ENCODE measurements at places on chromosomes 13 and 19. TPM values are rescaled to one million over a fixed set of nuclear protein-coding genes. Genes with fewer than 3 reads are reported as not detected.

DNA sequence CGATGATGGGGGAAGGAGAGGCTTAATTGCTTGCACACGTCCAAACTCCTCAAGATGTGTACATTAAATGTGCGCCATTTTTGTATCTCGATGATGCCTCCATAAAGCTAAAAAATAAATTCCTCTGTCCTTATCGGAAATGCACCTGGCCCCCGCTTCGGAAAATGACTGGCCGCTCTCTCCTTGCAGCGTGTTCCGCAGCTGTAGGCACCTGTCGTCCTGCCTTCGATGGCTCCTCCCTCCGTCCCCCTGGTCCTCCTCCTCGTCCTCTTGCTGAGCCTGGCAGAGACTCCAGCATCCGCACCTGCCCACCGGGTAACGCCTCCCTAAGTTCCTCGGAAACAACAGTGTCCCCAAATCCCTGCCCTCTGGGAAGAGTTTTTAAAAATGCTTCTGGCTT is 1.1 kb downstream of the GALP start:
- DNase-seq = no peak

DNA sequence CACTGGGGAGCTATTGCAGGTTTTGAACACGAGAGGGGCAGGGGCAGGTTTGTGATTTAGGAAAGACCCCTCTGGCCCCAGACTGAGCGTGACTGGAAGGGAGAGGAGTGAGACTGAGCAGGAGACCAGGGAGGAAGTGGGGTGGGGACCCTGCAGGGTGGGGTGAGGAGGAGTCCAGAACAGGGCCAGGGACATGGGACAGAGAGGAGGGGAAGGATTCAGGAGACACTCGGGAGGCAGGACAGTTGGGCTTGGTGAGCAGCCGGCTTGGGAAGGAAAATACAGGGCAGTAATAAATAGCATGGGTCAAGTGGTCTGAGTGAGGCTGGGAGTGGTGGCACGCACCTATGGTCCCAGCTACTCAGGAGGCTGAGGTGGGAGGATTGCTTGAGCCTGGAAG is 9.4 kb downstream of the FOSB start:
- DNase-seq = no peak

DNA sequence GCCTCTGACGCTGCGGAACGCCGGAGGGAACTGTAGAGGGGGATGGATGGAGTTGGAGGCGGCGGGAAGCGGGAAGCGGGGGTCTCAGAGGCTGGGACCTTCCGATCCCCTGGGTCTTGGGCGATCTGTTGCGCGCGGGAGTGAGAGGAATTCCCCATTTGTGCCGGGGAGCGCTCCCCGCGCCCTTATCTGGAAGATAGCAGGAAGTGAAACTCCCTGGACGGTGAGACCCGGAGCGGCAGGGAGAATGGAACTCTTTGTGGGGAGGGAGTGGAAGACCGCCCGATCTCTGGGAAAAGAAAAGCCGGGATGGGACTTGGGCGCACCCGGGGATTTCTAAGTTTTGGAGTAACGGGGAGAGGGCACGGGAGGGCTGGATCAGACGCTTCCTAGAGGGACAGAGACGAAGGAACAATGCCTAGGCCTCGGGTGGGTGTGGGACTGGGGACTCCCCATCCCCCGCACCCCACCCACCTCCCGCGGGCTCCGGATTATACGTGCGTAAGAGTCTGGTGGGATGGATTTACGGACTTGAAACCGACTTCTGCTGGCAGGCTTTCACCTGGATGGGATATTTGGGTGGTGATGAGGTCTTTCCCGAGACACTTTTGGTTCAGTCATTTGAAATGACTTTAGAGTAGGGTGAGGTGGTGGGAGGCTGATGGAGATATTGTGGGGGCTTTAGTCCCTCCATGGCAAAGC is 495 bp downstream of the LSR start:
- no peak for DNase-seq

DNA sequence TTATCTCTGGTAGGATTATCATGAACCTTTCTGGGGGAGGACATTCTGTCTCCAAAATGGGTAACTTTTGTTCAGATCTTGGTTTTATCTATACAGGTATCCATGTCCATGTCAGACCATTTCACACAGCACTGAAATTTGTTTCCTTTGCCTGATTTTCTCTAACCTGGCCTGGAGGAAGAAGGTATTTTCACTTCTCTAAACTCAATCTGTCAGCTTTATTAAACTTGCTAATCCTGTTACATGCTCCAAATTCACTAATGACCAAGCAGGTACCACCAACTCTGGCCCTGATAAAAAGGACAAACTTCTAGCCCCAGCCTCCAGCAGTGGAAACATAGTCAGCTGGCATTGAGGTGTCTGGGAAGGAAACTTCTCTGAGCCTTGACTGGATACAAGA is 234.4 kb downstream of the DNAJC15 start:
- no peak for DNase-seq

- no peak for DNase-seq
Observed at GRCh38 chr13:23450340-23451046, 17.0 kb upstream of the SACS start.

DNA sequence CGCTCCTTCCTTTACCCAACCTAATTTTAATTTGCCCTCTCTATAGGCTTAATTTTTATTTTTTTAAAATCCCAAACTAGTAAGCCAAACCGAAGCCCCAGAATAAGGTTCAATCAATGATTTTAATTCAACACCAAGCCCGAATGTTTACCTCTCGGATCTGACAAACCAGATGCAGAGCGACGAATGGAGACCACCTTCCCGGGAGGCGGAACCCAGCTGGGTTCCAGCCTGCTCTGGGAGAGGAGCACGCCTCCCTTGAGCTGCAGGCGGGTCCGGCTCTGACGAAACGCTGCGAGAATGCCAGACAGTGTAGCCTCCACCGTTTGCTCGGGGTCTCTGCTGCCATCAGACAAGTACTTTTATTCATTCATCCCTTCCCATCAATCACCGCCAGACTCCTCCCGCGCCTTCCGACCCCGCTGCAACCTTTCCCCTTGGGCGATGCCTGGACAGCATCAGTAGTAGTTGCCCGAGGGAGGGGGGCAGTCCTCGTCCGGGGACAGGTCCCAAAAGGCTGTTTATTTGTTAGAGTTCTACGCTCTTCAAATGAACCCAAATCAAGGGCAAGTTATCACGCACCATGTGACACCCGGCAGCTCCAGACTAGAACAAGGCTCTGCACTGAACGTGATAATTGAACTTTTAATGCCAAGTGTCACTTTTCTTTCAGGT is 752 bp upstream of the EDNRB start:
- no peak for DNase-seq

- DNase-seq = no peak
Observed at GRCh38 chr13:36840718-36841250, 21.8 kb downstream of the RFXAP start.

DNA sequence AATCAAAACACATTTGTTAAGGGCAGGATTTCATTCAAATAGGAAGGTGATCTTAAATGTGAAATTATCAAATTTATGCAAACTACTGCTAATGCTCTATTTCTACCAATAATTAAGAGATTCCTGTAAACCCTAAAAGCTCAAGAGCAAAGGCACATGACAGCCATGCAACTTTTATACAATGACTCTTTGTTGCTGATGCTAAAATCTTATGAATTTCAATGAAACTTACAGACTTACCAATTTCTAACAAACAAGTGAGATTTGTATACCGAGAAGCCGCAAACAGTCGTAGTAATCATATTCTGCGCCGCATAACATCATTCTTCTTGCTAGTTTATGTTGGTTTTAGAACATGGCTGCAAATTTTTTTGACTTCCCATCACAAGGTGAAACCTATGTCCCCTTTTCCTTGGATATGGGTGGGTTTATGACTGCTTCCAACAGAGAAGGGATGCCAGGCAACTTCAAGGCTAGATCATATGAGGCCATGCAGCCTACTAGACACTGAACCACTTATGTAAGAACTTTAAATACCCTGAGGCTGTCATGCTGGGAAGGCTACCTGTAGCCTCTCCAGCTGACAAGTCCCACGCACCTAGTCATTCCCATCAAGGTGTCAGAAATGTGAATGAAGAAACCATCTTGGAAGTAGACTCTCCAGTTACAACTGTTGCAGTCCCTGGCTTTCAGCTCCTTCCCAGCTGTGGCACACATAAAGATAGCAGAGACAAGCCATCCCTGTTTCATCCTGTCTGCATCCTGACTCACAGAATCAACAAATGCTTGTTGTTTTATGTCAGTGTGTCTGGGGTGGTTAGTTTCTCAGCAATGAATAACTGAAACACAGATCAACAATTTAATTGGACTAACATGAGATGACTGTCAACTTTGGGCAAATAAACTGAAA is 42.0 kb downstream of the LNX2 start:
- no peak for DNase-seq

- DNase-seq = no peak
Observed at GRCh38 chr19:31220540-31220939, 128.7 kb downstream of the TSHZ3 start.

GRCh38 chr13:28953714-28954418 is 133.7 kb downstream of the MTUS2 start:
- DNase-seq = no peak

GRCh38 chr19:6263735-6264444 is 15.9 kb downstream of the MLLT1 start:
- DNase-seq = no peak

Gene ZNF69
- total RNA-seq = 15.0 TPM

DNA sequence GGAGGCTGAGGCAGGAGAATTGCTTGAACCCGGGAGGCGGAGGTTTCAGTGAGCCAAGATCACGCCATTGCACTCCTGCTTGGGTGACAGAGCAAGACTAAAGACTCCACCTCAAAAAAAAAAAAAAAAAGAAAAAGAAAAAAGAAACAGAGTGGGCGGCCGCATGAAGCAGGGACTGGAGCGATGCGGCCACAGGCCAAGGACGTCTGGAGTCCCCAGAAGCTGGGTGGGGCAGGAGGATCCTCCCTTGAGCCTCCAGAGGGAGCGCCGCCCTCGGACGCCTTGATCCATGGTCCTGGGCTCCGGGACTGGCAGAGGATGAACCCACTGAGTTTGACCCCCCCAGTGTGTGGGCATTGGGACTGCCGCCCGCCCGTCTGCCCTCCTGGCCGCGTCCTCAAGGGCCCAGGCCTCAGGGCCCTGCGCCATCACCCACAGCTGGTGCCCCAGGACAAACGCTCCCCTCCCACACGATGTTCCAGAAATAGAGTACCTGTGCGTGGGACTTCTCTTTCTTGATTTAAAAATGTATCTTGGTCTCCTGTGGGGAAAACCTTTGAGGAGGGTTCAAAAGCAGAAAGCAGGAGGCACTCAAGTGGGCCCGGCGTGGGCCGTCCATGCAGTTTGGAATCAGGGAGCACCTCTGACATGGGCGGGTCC is 15.5 kb downstream of the BTBD2 start:
- DNase-seq = no peak

GRCh38 chr13:34708566-34709313 is 233.3 kb upstream of the NBEA start:
- DNase-seq = no peak

Gene BRME1
- 0.58 TPM for total RNA-seq

GRCh38 chr19:17457616-17458015 is 3.1 kb downstream of the NXNL1 start:
- no peak for DNase-seq

- no peak for DNase-seq
Observed at GRCh38 chr19:16202320-16203255, 4.9 kb downstream of the AP1M1 start.

Gene LIM2
- total RNA-seq = not detected

Gene PRR22
- total RNA-seq = 1.5 TPM

DNA sequence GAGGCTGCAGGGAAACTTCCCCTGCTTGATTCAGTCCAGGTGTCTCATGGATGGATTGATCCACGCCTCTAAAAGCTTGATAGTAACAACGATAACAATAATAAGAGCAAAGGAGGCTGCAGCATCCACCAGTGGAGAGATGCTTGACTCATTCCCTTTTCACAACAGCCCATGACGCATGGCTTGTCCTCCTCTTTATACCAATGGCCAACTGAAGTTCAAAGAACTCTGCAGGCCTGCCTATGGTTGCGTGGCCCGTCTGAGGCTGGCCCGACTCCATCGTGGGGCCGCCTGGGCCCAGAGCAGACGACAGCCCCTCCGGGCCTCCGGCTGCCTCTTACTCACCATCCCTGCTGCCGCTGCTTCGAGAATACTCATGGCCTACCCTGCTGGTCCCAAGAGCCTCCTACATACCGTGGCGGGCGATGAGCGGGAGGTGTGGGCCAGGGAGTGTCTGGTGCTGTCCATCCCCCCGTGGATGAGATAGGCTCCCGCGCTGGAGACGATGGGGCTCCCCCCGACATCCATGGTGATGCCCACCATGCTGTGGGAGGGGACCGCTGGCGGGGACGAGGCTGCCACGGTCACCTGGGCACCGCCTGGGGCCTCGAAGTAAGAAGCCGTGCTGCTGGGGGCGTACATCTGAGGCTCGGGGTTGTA is 61.8 kb upstream of the RANBP3 start:
- DNase-seq = no peak

- no peak for DNase-seq
Observed at GRCh38 chr19:38142176-38143035, 81.6 kb downstream of the DPF1 start.

- DNase-seq = no peak
Observed at GRCh38 chr13:94620286-94620896, 18.7 kb downstream of the GPR180 start.

Gene TSEN34
- 174 TPM for total RNA-seq

Gene S1PR4
- not detected for total RNA-seq

- no peak for DNase-seq
Observed at GRCh38 chr19:5113633-5114586, 145.0 kb downstream of the KDM4B start.

- DNase-seq = no peak
Observed at GRCh38 chr13:49140910-49141611, 79.1 kb upstream of the MLNR start.

Gene RXFP2
- total RNA-seq = not detected

Gene CALR3
- not detected for total RNA-seq

DNA sequence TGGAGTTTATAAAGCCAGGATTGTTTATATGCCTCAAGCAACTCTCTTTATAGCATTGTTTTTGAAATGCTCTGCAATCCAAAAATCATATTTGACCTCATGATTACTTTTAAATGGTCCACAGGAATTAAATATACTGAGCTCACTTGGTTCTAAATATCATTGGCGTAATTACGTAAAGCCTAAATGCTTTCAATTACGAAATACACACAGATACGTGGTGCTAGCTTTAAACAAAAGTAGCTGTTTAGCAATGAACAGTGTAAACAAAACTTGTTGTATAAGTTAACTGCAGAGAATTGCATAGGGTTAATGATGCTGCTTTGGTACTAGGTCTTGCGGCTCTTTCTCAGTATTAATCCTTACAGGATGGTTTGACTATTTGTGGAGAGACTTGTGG is 346.6 kb downstream of the COG6 start:
- no peak for DNase-seq

- DNase-seq = no peak
Observed at GRCh38 chr19:32822916-32823746, 46.4 kb downstream of the SLC7A9 start.

Gene ZNF253
- 8.1 TPM for total RNA-seq
